ENCODE measurements at places on chromosomes 11 and 22.

- DNase-seq: no peak
Measured at GRCh38 chr11:34335801-34336200, 22.0 kb downstream of the ABTB2 start.

DNA sequence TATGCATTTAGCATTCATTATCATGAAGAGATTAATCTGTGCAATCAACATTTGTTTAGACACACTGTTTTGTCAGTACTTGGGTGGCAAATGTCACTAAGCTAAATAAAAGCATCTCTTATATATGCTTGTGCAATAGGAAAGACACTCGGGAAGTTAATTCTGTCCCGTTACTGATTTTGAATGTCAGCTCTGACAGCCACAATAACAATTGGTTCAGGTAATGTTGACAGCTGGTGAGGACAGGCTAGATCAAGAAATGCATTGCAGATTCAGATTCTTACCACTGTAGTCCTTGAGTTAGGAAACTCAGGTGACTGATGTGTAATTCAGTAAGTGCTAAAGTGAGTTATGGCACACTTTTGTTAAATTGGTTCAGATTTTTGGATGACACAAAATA, 523.8 kb upstream of the FAT3 start:
- DNase-seq: no peak

GRCh38 chr22:48563118-48563965, 1264.3 kb downstream of the BRD1 start:
- no peak for DNase-seq

DNA sequence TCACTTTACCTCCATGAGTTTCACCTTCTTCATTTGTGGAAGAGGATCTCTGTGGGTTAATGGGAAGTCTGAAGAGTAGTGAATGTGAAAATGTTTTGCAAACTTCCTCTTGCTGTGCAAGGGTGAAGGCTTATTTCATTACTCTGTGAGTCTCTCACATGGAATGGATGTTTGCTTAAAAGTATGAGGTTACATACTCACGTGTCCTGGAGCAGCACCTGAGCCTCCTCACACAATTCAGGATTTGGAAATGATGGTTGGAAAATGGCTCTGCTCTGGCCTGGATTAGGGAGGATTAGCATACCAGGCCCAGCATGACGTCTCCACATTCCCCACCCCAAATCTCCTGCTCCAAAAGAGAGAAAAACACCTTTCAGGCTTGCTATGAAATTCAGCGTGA, 4.8 kb downstream of the GRAMD1B start:
- DNase-seq: no peak

- DNase-seq: no peak
Measured at GRCh38 chr11:41789376-41789775, 329.9 kb upstream of the LRRC4C start.

GRCh38 chr11:1199241-1199750, 23.6 kb upstream of the MUC5B start:
- no peak for DNase-seq

GRCh38 chr11:72828692-72829101, 14.5 kb downstream of the ATG16L2 start:
- no peak for DNase-seq

GRCh38 chr11:29485641-29486040, 531.2 kb downstream of the KCNA4 start:
- no peak for DNase-seq

DNA sequence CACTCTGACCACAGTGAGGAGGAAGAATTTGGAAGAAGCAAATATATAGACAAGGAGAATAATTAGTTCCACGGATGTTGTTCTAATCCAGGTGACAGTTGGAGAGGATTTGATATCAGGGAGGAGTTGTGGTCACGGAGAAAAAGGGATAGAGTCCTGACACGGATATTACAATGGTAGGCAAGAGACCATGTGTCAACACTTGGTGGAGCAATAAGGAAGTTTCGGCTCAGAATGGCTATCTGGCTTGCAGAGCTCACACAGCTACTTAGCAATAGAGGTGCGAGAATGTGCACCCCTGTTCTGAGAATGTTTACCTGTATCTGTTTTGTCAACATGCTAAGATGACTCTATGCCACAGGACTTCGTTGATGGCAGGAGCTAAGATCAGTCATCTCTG, 10.4 kb upstream of the OR9Q2 start:
- DNase-seq: no peak

- no peak for DNase-seq
Measured at GRCh38 chr11:9625162-9625561, 38.7 kb upstream of the SWAP70 start.

DNA sequence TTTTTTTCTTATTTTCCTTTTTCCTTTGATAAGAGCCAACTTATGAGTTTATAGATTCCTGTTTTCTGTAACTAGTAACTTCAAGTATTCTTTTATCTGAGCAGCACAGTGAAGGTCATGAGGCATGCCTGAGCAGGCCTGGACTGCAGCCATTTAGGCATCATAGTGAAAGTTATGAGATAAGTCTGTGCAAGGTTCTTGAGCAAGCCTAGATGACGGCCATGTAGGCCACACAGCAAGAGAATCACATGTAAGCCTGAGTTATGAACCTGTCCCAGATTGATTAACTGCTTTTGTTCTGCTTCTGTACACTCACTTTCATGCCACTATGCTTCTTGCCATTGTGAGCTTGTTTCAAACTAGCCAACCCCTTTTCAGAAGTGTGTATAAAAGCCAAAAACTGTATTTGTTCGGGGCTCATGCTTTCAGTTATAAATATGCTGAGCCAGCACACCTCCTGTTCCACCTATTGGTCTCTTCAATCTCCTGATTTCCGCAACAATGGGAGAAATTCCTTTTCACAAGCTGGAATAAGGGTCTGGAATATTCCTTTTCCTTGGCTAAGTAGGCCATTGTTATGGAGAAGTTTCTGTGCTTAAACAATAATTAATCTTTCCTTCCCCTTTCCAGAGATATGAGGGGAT, 745.7 kb downstream of the FAM181B start:
- no peak for DNase-seq

DNA sequence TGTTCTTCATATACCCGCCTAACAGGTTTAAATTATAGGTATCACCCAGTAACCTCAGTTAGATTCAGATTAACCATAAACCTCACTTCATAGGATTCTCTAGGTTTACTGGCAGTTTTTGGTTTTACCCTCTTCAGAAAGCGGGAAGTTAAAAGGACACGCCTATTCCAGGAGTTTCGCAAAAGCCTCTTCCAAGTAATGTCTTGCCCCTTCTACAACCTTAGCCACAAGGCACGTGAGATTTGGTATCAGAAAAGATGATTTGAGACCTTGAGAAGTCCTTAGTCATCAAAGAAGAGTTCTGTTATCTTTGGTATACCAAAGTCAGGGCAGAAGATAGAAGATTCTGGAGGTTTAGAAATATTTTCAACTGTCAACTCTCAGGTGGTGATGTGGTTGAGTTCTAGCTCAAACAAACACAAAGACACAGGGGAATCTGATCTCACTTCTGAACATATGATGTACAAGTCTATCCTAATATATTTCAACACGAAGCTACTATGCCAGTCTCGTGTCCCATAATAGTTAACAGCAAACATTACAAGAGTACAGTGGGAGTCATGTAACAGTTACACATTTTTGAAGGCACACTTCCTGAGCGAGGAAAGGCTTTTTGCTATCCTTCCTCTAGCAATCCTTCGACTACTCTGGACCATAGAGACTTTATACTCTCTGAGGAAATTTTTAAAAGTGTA, 103.5 kb downstream of the USP35 start:
- no peak for DNase-seq

GRCh38 chr22:33380789-33381530, 322.8 kb upstream of the SYN3 start:
- DNase-seq: no peak

GRCh38 chr11:79547256-79547655, 106.4 kb upstream of the TENM4 start:
- no peak for DNase-seq

- no peak for DNase-seq
Measured at GRCh38 chr11:122634501-122634900, 21.0 kb upstream of the UBASH3B start.

- DNase-seq: no peak
Measured at GRCh38 chr11:105979997-105980703, 41.9 kb downstream of the MSANTD4 start.

DNA sequence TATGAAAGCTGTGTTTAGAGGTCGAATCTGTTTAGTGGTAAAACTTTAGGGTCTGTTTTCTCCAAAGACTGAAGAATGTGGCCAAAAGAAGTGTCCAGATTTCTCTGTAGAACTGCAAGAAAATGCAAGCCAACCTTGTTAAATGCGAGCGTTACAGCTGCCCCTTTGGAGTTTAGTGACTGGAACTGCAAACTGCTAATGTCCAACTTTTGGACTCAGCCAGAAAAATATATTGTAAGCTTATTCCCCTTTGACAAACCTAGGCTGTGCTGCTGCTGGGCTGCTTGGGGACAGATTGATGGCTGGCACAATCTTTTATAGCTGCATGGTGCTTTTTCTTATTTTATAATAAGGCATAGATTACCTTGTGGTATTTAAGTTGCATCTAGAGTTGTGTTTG, 3.9 kb downstream of the TEAD1 start:
- no peak for DNase-seq

DNA sequence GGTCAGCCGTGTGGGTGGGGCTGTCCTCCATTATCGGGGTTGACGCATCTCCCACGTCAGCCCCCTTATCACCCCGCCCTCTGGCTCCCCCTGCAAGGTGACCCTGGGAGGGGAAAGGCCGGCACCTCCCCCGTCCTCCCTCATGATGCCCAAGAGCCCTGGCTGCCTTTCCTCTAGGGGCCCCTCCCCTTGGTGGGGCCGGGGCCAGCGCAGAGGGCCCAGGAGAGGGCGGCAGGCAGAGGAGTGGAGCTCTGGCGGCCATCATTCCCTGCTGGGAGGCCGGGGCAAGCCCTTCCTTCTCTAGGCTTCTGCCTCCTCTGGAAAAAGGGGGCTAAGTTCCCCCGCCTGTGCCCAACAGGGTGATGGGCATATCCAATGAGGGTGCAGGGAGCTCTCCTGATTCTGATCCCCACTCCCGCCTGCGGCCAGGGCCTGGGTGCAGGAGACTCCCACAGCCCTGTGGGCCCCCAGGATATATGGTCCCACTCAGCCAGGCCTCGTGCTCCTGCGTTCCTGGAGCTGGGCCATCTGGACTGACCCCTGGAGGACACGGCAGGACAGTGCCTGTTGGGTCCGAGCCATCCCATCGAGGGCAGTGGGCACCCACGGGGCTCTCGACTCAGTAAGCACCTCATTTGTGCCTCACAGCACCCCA, 12.3 kb downstream of the MYRF start:
- DNase-seq: no peak

DNA sequence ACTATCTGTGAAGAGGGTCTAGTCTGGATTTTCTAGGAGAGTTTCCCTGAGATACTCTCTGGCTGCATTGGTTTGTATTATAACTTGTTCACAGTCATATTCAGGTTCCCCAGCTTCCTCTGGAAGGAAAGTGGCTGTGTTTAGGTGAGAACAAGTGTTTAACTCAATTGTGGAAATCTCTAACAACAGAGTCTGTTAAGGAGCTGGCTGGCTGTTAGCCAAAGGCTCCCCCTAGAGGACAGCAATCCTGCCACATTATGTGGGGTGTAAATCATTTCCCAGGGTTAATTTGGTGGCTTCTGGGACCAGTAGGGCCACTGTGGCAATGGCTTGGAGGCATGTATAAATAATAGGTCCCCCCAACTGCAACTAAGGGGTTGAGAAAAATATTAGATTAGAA, 18.4 kb downstream of the MS4A6E start:
- no peak for DNase-seq

DNA sequence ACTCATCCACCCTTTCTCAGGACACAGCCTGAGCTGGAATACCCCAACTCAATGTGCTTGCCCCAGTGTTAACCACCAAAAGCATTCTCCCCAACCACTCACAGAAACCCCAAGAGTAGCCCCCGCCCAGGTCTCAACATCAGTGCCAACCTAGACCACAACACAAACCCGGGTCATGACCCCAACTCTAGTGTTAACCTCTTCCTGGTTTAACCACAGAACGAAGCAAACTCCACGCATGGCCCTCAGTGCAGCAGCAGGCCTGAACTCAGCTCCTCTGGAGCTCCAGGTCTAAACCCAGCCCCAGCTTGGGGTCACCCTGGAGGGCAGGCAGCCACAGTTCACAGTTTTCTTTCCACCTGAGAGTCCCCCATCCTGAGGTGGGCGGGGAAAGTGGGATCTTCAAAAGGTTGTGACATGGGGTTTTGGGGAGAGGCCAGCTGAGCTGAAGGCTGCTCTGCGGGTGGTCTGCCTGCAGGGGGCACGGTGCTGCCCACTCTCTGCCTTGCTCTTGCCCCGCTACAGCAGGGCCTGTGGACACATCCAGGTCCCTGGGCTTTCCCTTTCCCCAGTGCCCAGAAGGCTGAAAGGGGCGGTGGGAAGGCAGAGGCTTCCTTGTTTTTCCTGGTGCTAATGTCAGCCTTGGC, 37.9 kb downstream of the NECTIN1 start:
- no peak for DNase-seq

- no peak for DNase-seq
Measured at GRCh38 chr11:73281796-73282660, 9.9 kb downstream of the P2RY6 start.

DNA sequence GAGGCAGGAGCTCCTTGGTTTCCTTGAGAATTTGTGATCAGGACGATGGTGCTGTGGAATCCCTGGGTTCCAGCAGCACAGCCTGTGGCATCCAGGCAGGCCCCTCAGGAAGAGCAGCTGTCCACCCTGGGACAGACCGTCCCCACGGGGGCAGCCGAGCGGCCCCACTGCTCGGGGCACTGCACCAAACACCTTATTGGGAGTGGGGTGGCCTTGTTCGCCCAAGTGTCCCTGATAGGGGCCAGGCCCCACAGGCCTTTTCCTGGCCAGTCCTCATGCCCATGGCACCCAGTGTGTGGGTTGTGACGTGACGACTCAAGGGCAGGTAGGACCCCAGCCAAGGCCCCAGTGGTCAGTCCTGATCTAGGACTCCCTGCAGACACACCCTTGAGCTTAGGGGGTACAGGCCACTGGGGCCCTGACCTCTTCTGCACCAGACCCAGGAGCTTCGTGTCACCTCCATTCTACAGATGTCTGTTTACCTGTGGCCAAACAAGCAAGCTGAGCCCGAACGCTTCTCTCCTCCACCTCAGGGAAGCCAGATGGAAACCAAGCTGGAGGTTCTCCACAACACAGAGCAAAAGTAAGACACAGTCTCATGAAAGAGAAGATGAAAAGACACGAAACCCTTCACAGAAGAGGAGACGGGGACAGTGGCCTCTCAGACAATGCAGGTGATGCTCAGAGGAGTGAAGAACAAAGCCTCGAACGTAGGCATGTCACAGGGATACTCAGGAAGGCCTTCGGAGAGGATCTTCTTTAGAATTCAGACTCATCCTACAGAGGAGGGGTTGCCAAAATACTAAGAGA, 1.6 kb upstream of the BRD1 start:
- DNase-seq: no peak

DNA sequence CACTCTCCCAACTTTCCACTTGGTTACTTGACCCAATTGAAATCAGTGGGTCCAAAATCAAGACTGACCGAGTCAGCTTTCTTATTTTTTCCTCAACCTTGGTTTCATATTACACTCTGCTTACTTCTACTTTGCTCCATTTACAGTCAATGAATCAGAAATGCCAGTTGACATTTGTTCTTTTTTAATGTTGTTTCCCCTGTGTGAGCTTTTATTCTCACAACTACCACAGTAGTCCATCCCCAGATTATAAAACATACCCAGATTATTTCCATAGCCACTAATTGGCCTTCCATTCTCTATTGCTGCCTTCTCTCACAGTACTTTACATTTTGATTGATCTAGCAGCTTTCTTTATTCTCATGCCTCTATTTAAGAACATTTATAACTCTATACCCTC, 50.0 kb downstream of the DNAJC24 start:
- DNase-seq: no peak
